NCI-H1092 (cell line): ENCODE measurements at places on chromosomes 6 and 20.

DNA sequence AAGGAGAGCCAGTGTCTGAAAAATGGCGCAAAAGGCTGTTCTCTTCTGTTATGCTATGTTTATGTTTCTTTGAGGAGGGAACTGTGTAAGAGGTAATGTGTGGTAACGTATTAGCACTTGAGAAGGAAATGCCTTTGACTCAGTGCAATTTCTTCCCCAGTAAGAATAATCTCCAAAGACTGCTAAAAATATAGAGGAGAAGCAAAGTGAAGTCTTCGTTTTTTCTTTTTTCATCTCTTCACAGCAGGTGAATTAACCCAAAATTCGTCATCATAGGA, 47.1 kb upstream of the IFNGR1 start:
- no peak for DNase-seq

DNA sequence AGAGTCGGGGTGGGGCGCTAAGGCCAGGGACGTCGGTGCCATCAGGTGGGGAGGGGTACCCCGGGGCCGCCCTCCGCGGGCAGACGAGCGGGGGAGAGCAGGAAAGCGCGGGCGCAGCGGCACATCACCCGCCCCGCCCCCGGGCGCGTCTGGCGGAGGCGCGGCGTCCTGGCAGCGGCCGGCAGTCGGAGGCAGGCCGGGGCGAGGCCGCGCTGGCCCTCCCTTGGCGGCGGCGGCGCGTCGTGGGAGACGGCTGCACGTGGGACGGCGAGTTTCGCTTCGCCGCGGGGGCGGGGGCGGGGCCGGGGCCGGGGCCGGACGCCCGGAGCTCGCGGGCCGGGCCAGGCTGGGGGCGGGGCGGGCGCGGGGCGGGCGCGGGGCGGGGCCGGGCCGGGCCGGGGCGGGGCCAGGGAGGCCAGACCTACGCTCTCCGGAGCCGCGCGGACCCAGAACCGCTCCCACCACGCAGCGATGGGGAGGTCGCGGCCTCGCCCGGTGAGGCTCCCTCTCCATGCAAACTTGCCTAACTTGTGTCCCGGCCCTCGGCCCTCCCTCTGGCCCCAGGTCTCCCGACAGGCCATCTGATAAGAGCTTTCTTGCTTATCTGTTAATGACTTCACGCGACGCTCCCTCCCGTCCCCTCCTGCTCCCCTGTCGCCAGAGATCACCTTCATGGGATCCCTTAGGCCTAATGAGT, 12.5 kb downstream of the ITPR3 start:
- DNase-seq, result no peak

DNA sequence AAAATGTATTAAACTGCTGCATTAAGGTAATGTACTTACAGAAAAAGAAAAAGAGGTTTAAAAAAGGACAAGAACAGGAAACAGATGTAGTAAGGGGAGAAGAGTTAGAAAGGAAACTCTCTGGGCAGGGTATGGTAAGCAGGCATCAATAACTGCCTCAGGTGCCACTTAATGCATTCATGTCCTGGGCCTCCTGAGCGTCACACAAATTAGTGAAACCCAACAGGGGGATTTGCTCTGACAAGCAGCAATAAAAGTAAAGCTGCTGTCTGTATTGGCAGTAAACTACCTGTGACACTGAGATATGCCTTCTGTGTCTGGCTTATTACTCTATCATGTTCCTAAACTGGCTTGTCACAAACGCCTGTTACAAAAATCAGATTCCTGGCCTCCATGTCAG, 1.5 kb upstream of the EFHC1 start:
- DNase-seq, result no peak

DNA sequence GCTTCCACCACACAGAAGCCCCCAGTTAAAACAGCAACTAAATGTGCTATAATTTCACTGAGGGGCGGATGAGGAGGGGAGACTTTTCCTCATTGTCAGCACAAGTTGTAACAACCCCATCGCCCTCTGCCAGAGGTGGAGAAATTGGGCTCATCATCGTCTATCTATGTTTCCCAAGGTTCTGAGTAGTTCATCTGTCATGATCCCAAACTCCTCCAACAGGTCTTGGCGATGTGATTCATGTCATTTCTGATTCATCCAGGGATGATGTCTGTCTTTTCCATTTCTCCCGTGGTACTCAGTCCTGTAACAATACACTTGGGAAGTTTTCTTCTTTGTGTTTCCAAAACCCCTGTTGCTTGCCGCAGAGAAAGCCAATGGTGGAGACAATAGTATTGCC, 51.0 kb downstream of the TFAP2A start:
- DNase-seq, result no peak

DNA sequence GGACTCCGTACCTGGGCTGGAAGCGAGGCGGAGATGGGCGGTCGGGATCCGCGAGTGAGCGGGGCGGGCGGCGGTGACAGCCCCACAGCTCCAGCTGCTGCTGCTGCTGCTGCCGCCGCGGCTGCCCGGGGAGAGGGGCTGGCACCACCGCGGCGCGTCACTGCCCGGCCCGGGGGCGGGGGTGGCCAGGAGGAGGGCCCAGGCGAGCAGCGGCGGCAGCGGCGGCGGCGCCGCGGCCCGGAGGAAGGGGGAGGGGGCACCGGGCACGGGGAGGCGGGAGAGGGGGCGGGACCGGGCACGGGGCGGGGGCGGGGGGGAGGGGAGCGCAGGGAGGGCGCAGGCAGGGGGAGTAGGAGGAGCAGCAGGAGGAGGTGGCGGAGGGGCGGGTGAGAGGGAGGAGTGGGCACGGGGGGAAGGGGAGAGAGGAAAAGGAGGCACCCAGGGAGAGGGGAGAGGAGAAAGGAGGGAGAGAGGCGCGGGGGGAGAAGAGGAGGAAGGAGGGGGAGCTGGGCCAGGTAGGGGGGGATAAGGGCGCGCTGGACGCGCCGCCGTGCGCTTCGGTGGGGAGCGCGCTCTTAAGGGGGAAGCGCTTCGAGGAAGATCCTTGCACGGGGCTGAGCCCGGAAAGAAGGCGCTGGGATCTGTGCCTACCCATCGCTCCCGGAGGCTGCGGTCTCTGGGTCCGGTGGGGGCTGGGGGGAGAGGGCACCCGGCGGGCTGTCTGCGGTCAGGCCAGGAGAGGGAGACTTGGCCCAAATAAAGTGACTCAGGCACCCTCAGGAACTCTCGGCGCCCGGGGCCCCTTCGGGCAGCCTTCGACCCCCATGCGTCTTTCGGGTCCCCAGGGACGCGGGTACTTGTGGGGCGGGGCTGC, 101.5 kb downstream of the NOL4L start:
- peak; percentile 78 for DNase-seq

DNA sequence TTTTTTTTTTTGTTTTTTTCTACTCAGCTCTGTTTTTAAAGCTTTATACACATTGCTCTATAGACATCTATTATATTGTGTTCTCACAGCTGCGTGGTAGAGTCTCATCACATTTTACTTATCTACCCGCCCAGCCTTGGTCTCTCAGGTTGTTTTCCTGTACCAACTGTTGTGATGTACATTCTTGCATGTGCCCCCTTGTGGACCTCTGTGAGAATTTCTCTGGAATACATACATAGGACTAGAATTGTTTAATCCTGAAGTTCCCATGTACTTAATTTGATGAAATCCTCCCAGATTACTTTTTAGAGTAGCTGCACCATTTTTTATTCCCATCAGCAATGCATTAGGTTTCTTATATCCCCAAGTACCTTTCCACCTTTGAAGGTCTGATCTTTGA, 40.4 kb upstream of the TINAG start:
- no peak for DNase-seq

GRCh38 chr20:23122321-23122720, 36.2 kb upstream of the CD93 start:
- DNase-seq, result no peak
